ENCODE measurements at places on chromosomes 11 and 22.

DNA sequence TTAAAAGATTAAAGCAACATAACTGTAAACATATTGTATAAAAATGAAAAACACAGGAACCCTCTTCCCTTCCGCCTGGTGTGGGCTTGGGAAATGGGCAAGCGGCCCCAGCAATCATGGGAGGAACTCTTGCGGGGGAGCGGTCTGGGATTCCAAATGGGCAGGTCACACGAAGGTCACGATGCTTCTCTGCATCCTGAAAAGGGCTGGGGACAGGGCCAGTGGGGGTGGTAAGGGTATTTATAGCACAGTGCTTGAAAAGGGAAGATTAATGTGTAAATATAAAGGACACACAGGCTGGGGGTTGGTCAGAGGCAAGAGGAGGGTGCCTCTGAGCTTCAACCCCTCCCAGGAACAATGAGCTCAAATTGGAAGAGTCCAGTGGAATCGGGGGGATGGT, 46.9 kb upstream of the OR4B1 start:
- no peak overlapping the region for H3K27ac ChIP-seq
- no peak for DNase-seq
- no peaks in the 10 kb centered on the region for H3K36me3 ChIP-seq
- H3K27me3 ChIP-seq = no peaks in the 10 kb centered on the region
- H3K4me3 ChIP-seq = no peak overlapping the region

GRCh38 chr11:87081358-87081757, 43.6 kb downstream of the TMEM135 start:
- H3K4me1 ChIP-seq = no peaks in the 10 kb centered on the region
- H3K4me3 ChIP-seq = no peak overlapping the region
- H3K27me3 ChIP-seq = no peaks in the 10 kb centered on the region
- no peaks in the 10 kb centered on the region for H3K36me3 ChIP-seq

DNA sequence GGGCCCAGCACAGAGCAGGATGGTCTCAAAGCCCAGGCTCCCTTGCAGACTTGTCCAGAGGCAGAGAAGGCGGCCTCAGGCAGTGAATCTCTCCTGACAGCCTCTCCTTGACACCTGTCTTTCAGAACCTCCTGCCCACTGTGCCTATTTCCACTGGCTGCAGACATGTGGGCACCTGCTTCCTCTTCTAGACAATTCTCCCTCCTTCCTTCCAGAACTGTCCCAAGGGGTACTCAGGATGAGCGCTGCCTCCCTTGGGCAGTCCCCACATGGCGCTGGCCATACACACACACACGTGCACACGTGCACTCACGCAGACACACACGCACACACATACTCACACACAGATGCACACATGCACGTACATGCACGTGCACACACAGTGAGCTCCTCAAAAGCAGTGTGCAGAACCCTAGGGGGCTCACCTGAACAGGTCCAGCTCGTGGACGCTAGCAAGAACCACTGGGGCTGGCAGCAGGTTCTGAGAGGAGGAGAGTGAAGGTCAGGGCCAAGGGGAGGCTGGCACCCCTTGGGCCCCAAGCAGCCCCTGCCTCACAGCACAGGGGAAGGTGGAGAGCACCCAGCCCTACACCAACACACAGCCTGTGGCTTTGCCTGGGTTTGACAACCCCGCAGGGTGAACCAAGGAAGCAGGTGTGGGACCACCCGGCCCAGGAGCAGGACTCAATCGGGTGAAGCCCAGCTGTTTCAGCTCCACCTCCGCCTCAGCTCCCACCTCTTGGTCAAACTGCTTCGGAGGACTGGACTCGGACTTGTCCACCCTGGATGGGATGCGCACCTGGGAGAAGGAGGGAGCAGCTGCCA, 8.1 kb upstream of the PLXNB2 start:
- DNase-seq = no peak
- H3K4me1 ChIP-seq = peaks cover 4% of the 10 kb centered on the region
- H3K27ac ChIP-seq = no peak overlapping the region
- no peak overlapping the region for H3K4me3 ChIP-seq

GRCh38 chr11:3056296-3057068, 741 bp downstream of the CARS1 start:
- H3K27me3 ChIP-seq = no peaks in the 10 kb centered on the region
- peak overlapping the region; percentile 85 for H3K4me3 ChIP-seq
- peaks cover 1% of the 10 kb centered on the region for H3K4me1 ChIP-seq
- H3K27ac ChIP-seq = no peak overlapping the region
- DNase-seq = no peak

- no peak overlapping the region for H3K27ac ChIP-seq
- DNase-seq = no peak
- peaks cover 9% of the 10 kb centered on the region for H3K4me1 ChIP-seq
- no peaks in the 10 kb centered on the region for H3K36me3 ChIP-seq
- no peak overlapping the region for H3K4me3 ChIP-seq
- H3K27me3 ChIP-seq = no peaks in the 10 kb centered on the region
These were observed 10.9 kb upstream of the FCHSD2 start for GRCh38 chr11:73152861-73153483.

DNA sequence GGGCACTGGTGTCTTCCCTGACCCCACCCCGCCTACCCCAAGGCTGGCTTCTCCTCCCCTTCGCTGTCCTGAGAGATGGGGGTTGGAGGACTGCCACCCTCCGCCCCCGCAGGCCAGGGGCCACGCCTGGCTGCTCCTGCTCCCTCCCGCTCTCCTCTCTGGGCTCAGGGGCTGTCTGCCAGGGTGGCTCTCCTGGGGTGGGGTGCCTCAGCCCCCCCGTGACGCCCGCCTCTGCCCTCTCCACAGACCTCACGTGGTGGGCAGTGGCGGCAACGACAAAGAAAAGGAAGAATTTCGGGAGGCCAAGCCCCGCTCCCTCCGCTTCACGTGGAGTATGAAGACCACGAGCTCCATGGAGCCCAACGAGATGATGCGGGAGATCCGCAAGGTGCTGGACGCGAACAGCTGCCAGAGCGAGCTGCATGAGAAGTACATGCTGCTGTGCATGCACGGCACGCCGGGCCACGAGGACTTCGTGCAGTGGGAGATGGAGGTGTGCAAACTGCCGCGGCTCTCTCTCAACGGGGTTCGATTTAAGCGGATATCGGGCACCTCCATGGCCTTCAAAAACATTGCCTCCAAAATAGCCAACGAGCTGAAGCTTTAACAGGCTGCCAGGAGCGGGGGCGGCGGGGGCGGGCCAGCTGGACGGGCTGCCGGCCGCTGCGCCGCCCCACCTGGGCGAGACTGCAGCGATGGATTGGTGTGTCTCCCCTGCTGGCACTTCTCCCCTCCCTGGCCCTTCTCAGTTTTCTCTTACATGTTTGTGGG, 8.1 kb downstream of the RCOR2 start:
- peaks cover 19% of the 10 kb centered on the region for H3K4me1 ChIP-seq
- no peak overlapping the region for H3K27ac ChIP-seq
- no peak for DNase-seq
- H3K4me3 ChIP-seq = no peak overlapping the region
- H3K36me3 ChIP-seq = peaks cover 8% of the 10 kb centered on the region
- no peaks in the 10 kb centered on the region for H3K27me3 ChIP-seq

DNA sequence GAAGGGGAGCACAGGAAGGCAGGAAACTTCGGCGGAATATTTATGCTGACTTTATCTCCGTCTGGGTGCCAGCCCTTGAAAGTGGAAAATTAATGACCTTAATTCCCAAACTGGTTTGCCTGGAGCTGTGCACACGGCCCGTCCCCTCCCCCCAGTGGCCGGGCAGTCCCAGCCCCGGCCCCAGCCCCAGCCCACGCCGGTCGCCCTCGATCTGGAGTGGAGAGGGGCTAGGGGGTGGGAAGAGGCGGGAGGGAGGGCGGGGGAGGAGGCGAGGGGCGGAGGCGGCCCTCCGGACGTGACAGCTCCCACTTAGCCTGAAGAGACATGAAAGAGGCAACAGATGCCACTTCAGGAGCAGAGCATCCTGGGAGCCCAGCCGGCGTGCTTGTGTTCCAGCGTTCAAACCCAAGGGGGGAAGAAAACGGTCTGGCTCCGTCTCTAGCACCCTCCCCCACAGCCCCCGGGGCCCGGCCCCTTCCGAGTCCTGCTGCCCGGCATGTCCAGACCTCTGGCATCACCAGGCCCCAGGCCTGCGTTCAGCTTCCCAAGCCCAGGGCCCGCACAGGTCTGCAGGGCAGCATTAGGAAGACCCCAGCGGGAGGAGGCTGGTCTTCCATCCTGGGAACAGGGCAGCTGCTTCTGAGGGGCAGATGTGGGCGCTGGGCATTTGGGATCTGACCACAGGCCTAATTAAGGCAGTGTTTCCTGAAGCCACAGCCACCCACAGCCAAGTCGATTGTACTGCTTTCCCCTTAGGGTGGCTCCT, 20.0 kb upstream of the LMO1 start:
- peaks cover 5% of the 10 kb centered on the region for H3K4me1 ChIP-seq
- H3K4me3 ChIP-seq = peak overlapping the region; percentile 30
- DNase-seq = no peak
- H3K36me3 ChIP-seq = no peaks in the 10 kb centered on the region
- H3K27me3 ChIP-seq = no peaks in the 10 kb centered on the region

DNA sequence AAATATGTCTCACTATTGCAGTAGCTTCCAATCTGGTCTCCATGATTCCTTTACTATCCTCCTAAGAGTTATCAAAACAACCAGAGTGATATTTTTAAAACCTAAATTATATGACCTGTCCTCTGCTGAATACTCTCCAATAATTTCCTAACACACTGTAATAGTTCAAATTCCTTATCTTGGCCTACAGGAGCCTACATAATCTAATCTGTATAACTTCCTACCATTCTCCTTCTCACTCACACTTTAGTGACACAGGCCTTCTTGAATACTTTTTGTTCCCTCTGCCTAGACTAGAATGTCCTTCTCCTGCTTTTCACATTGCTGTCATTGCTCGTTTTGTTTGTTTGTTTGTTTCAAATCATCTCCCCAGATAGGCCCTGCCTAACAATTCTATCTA, 9.4 kb downstream of the FHIP1B start:
- H3K36me3 ChIP-seq = peaks cover 15% of the 10 kb centered on the region
- no peaks in the 10 kb centered on the region for H3K27me3 ChIP-seq
- no peak for DNase-seq
- no peaks in the 10 kb centered on the region for H3K4me1 ChIP-seq
- H3K27ac ChIP-seq = no peak overlapping the region

DNA sequence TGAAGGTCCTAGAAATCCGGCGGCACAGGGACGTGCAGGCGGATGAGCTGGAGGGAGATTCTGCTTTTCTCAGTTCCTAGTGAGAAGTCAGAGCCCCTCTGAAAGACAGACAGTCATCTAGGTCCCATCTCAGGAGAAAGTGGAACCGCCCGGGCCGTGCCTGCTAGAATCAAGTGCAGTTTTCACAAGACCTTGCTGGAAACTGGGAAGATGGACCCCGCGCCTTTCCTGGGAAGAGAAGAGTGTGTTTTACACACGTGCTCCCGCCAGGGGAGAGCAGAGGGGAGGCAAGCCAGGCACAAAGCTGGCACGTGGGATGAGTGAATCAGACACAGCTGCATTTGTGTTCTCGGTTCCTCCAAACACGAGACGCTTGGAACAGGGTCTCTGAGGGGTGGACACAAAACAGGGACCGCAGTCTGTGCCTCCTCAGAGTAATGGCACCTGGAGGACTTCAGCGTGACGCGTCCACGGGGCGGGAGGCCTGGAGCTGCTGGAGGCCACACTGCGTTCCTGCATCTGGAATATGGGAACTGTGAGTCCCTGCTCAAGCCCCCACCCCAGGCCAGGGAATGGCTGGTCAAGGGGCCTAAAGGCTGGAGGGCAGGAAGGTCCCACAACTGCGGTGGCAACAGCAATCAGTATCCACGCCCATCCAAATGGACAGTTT, 218.3 kb downstream of the BRD1 start:
- no peaks in the 10 kb centered on the region for H3K36me3 ChIP-seq
- no peak overlapping the region for H3K27ac ChIP-seq
- H3K4me1 ChIP-seq = no peaks in the 10 kb centered on the region
- H3K27me3 ChIP-seq = no peaks in the 10 kb centered on the region
- DNase-seq = no peak

- no peaks in the 10 kb centered on the region for H3K27me3 ChIP-seq
- DNase-seq = no peak
- H3K4me1 ChIP-seq = peaks cover 4% of the 10 kb centered on the region
- no peak overlapping the region for H3K4me3 ChIP-seq
These were observed 91.2 kb downstream of the TEAD1 start for GRCh38 chr11:12765428-12765827.

- H3K36me3 ChIP-seq = no peaks in the 10 kb centered on the region
- H3K4me3 ChIP-seq = no peak overlapping the region
- peaks cover 14% of the 10 kb centered on the region for H3K4me1 ChIP-seq
- no peak overlapping the region for H3K27ac ChIP-seq
- DNase-seq = no peak
These were observed 166.0 kb upstream of the RASSF10 start for GRCh38 chr11:12842933-12843636.
